ENCODE measurements at places on chromosomes 2 and 18.

DNA sequence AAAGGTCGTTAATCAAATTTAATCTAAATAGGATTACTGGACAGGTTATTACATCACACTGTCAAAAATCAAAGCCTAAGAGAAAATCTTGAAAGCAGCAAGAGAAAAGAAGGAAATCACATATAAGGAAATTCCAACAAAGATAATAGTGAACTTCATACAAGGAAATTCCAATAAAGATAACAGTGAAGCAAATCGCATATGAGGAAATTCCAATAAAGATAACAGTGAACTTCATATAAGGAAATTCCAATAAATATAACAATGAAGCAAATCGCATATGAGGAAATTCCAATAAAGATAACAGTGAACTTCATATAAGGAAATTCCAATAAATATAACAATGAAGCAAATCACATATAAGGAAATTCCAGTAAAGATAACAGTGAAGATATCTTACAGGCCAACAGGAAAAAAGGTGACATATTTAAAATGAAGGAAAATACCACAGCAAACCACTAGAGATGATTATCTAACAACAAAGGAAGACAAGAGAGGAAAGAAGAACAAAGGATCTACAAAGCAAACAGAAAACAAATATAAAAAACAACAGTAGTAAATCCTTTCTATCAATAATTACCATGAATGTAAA lies 787.7 kb downstream of the CCDC85A start:
- DNase-seq: no peak

- no peak for DNase-seq
These were observed 118.9 kb downstream of the WDR7 start for GRCh38 chr18:56770097-56770496.

GRCh38 chr2:104888489-104889258 lies 34.8 kb downstream of the POU3F3 start:
- DNase-seq: no peak

GRCh38 chr2:165197346-165197745 lies 6.5 kb downstream of the SCN3A start:
- no peak for DNase-seq

DNA sequence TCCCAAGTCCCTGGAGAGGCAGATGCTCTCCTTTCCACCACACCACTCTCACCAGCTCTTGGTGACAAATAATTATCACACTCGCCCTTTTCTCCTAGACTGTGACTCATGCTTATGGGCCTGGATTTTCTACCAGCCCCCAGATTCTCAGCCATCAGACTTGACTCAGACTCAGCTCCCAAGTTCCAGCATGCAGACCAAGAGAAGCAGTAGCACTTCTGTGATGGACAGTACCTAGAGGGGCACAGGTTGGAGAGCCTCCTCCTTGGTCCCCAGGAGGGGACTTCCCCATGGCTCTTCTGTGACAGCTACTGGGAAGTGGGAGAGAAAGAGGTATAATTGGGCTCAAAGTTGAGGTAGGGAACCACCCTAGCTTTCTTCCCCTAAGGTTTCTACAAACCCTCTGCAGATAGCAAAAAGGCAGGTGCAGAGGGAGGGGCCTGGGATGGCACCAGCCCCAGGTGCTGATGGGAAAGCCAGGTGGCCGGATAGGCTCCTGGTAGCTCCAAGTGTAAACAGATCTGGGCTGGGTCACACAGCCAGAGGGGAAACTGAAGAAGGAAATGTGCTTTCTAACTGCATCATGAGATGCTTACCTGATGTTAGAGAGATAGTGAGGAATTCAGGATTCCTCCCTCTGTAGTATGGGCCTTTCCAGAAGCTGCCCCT lies 4.1 kb downstream of the TCF23 start:
- no peak for DNase-seq

DNA sequence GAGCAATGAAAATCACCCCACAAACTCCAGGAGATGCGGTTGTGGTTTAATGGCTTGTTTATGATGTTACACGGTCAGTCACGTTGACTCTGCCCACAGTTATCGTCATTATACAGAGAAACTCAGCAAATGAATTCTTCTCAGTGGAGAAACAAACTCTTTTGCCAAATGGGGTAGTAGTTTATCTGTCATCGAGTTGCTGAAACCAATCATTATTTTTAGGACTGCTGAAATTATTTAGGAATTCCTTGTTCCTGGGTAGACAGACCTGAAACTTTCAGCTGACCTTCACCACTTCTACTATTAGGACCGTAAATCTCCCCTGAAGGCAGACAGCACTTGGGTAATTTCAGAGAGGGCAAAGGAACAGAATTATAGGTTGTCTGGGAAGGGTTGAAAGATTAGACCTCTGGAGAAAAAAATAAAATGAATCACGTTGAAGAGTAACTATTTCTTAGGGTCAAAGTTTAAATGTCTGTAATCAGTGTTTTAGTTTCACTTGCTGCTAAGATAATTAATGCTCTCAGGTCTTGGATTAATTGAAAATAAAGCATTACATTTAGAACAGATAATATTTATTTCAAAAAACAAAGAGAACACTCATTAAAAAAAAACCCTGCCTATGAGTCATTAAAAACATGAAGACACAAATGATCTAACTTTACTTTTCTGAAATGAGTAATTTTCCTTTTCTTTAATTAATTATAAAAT lies 52.1 kb upstream of the LYPD6 start:
- no peak for DNase-seq

GRCh38 chr2:59174536-59175243 lies 933.6 kb upstream of the FANCL start:
- DNase-seq: no peak

DNA sequence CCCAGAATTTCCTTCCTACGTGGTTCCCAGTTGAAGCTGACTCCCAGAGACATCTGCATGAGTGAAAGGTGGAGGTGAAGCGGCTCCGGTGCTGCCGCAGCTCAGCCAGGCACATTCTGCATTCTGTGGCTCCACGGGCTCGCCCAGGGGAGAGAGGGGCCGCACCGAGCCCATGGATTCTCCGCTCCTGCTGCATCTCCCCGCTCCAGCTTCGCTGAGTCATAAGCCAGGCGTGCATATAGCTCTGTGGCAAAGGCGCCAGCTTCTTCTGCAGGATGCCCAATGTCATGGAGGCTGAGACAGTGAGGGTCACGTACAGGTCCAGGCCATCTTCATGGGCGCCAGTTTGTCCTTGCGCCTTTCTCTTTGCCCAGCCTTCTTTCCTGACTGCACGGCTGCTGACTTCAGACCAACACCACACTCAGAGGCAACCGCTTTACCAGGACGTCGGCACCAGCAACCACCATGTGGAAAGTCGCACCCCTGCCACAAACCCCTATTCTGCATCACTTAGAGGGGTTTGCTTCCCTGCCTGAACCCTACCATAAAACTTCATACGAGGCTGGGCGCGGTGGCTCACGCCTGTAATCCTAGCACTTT lies 215.7 kb downstream of the MGAT5 start:
- no peak for DNase-seq

All from activated T-helper 9 cell treated with anti-CD3 and anti-CD28 coated beads, Interleukin-2, amount 50 U/mL, for 16 hours (primary cell).